ENCODE measurements at places on chromosomes 2 and 18. TPM values are rescaled to one million over a fixed set of nuclear protein-coding genes. Genes with fewer than 3 reads are reported as not detected.

GRCh38 chr2:162890690-162891311 lies 52.2 kb upstream of the KCNH7 start:
- no peak overlapping the region for H3K4me3 ChIP-seq
- no peaks in the 10 kb centered on the region for H3K36me3 ChIP-seq
- no peak overlapping the region for H3K27ac ChIP-seq
- no peaks in the 10 kb centered on the region for H3K27me3 ChIP-seq

- DNase-seq = no peak
- H3K4me3 ChIP-seq = no peak overlapping the region
- H3K27me3 ChIP-seq = no peaks in the 10 kb centered on the region
- no peak overlapping the region for H3K27ac ChIP-seq
- no peaks in the 10 kb centered on the region for H3K4me1 ChIP-seq
Observed at GRCh38 chr2:232587512-232587911, 37.0 kb downstream of the EIF4E2 start.

The DNAJC5G gene
- not detected for total RNA-seq

The EHBP1 gene
- 25.0 TPM for total RNA-seq
